ENCODE measurements at places on chromosomes 13 and 19. TPM values are rescaled to one million over a fixed set of nuclear protein-coding genes. Genes with fewer than 3 reads are reported as not detected.

The FZR1 gene
- total RNA-seq = 40.3 TPM

The NLRP9 gene
- not detected for total RNA-seq

The PLIN3 gene
- 16.1 TPM for total RNA-seq

The CD37 gene
- 189 TPM for total RNA-seq

The PRR22 gene
- 1.5 TPM for total RNA-seq

The ZNF837 gene
- total RNA-seq = 1.9 TPM

The GRK1 gene
- total RNA-seq = not detected

The IGFL4 gene
- total RNA-seq = not detected

- no peaks in the 10 kb centered on the region for H3K4me1 ChIP-seq
- H3K27me3 ChIP-seq = no peaks in the 10 kb centered on the region
Measured at GRCh38 chr13:53703371-53704080, 674.9 kb downstream of the OLFM4 start.

- no peaks in the 10 kb centered on the region for H3K36me3 ChIP-seq
- peak overlapping the region; percentile 73 for H3K4me3 ChIP-seq
- H3K27ac ChIP-seq = peak overlapping the region; percentile 61
- peaks cover 66% of the 10 kb centered on the region for H3K4me1 ChIP-seq
- DNase-seq = peak; percentile 88
- no peaks in the 10 kb centered on the region for H3K27me3 ChIP-seq
Measured at GRCh38 chr13:74287724-74288169, 153.5 kb upstream of the KLF12 start.

DNA sequence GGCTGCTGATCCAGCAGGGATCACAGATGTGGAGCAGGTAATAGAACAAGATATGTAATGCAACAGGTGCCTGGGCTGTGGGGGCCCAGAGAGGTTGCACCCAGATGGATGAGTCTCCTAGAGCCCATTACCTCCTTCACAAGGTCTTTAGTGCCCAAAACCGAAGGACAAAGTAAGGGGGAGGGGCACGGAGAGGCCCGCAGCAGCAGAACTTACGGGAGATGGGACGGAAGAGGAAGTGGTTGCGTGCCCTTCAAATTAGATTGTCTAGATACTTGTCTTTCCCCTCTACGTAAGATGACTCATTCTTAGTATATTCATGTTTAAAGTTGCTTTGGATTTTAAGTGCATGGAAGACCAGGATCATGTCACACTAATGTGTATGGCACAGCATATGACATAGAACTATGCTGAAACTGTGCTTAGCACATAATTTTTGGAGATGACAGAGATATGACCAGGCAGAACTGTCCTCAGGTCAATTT lies 5.7 kb upstream of the MRPS31 start:
- peaks cover 25% of the 10 kb centered on the region for H3K4me1 ChIP-seq
- DNase-seq = peak; percentile 88
- peak overlapping the region; percentile 99 for H3K27ac ChIP-seq
- no peaks in the 10 kb centered on the region for H3K36me3 ChIP-seq

GRCh38 chr19:33641956-33642498 lies 20.3 kb downstream of the CHST8 start:
- DNase-seq = no peak
- H3K4me1 ChIP-seq = no peaks in the 10 kb centered on the region
- no peaks in the 10 kb centered on the region for H3K36me3 ChIP-seq
- no peak overlapping the region for H3K4me3 ChIP-seq
- H3K27ac ChIP-seq = no peak overlapping the region

GRCh38 chr13:48233046-48233888 lies at the start of gene ITM2B:
ITM2B (plus strand) TSS chr13:48233206; CDS start chr13:48233361, 155 bp downstream.
- H3K27me3 ChIP-seq = no peaks in the 10 kb centered on the region
- DNase-seq = peak; percentile 70
- peak within 1 kb of the TSS; percentile 87 for H3K4me3 ChIP-seq
- peaks cover 60% of the 10 kb centered on the region for H3K4me1 ChIP-seq
- H3K36me3 ChIP-seq = peaks cover 2% of the 10 kb centered on the region

- no peak for DNase-seq
- no peaks in the 10 kb centered on the region for H3K27me3 ChIP-seq
- no peak overlapping the region for H3K27ac ChIP-seq
- no peaks in the 10 kb centered on the region for H3K36me3 ChIP-seq
- H3K4me1 ChIP-seq = no peaks in the 10 kb centered on the region
Measured at GRCh38 chr13:85590231-85590931, 208.8 kb downstream of the SLITRK6 start.

- DNase-seq = no peak
- H3K4me1 ChIP-seq = no peaks in the 10 kb centered on the region
- H3K4me3 ChIP-seq = no peak overlapping the region
- H3K36me3 ChIP-seq = no peaks in the 10 kb centered on the region
- H3K27me3 ChIP-seq = no peaks in the 10 kb centered on the region
- H3K27ac ChIP-seq = no peak overlapping the region
Measured at GRCh38 chr19:18626906-18627305, 9.9 kb upstream of the KLHL26 start.

DNA sequence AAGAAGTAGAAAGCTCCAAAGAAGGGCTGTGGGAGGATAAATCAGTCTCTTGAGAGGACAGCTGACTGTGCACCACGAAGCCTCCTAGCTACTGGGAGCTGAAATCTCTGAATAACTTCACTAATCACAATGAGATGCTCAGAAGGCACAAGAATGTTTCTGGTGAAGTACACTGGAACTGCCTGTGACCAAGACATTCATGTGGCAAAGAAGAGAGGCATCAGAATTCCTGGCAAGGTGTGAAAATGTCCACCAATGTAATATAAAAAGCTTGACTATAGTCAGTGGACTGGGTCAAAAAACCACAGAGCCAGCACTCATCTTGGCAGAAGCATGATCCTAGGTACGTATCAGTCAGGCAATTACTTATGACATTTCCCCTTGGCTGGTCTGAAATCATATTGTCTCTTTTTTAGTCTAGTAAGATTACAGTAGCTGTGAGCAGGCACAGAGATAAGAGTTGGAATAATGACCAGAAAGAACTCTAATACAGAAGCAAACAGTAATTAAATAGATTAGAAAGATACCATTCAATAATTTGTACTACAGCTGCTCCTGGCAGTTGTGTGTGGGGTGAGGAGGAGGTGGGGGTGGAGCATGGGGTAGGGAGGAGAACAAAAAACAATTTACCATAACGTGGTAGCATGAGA lies 434.7 kb downstream of the DIAPH3 start:
- no peaks in the 10 kb centered on the region for H3K36me3 ChIP-seq
- DNase-seq = no peak
- H3K27me3 ChIP-seq = peaks cover 5% of the 10 kb centered on the region

DNA sequence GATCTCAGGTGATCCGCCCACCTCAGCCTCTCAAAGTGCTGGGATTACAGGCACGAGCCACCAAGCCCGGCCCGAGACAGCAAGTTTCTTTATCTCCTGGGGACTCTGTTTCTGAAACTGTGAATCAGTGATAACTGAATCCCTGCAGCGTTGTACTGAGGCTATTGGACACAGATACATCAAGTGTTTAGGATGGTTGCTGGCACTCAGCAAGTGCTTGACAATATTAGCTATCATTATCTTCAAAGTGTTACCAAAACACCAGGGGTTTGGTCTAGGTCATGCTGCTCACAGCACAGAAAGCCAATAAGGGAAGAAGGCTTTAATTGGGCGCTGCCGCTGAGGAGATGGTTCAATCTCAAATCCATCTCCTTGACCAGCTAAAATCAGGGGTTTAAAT lies 20.5 kb upstream of the PNMA8C start:
- no peaks in the 10 kb centered on the region for H3K4me1 ChIP-seq
- DNase-seq = no peak
- H3K4me3 ChIP-seq = no peak overlapping the region
- H3K27ac ChIP-seq = no peak overlapping the region
- H3K36me3 ChIP-seq = no peaks in the 10 kb centered on the region

- H3K4me3 ChIP-seq = no peak overlapping the region
- H3K27me3 ChIP-seq = no peaks in the 10 kb centered on the region
- no peak overlapping the region for H3K27ac ChIP-seq
- no peaks in the 10 kb centered on the region for H3K4me1 ChIP-seq
- no peak for DNase-seq
- H3K36me3 ChIP-seq = no peaks in the 10 kb centered on the region
Measured at GRCh38 chr13:79782541-79783205, 301.7 kb downstream of the NDFIP2 start.

DNA sequence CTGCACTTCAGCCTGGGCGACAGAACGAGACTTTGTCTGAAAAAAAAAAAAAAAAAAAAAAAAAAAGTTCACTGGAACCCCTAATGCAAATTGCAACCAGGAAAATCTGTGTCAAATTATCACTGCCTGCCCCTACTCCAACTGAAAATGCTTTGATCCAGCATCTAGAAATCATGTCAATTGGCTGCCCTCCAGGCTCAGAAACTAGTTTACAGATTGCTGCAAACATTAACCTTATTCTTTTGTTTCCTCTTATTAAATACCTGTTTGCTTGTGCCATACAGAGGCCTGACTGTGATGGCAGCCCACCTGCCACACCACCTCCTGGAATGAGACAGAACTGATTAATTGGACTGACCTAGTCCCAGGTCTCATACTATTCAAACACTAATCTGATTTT lies 18.6 kb upstream of the AKT2 start:
- H3K27ac ChIP-seq = no peak overlapping the region
- no peak overlapping the region for H3K4me3 ChIP-seq
- DNase-seq = no peak
- no peaks in the 10 kb centered on the region for H3K36me3 ChIP-seq

DNA sequence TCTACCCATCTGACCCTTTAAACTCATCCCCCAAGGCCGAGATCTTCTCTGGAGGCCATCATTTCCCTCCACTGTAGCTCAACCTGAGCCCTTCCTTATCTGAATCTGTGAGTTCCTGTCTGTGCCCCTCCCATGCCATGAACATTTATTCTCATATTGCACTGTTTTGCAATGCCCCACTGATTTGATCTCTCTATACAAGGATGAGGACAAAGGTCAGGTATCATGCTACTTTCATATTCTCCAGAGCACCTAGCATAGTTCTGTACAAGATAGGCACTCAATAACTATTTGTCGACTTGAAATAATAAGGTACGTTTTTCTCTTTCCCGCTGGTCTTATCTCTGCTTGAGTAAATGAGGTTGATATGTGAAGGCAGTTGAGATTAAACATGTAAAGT lies 135.5 kb downstream of the KLF5 start:
- H3K4me3 ChIP-seq = no peak overlapping the region
- DNase-seq = no peak

DNA sequence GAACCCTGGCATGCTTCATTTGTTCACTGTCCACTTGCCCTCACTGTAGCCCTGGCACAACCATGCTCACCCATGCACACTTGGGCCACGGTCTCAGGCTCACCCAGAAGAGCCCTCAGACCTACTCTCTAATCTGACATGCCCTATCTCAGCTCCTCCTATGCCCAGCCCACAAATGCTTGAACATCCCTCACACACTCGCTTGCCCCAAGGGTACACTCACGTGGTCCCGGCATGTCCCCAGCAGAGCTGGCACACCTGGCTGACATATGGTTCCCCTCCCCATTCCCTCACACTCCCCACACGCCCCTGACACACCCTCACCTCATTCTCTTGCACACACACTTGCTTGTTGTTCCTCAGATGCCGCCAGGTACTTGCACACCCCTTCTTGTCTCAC lies 55.7 kb downstream of the MAP4K1 start:
- no peaks in the 10 kb centered on the region for H3K36me3 ChIP-seq
- no peak for DNase-seq
- H3K4me3 ChIP-seq = no peak overlapping the region

DNA sequence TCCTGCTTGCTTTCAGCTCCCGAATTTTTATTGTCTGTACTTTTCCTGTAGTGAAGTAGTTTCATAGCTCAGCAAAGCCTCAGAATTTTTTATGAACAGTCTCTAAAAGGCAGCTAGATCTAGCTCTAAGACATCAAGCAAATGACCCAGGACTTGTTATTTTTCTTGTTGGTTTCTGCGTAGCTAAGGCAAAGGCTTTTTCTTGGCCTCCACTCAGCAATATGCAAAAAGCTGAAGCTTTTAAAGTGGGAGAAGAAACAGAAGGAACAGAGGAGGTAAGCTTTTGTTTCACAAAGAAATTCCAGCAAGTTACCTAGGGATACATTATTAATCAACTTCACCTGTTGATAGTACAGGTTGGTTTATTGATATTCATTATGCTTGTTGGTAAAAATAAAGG lies 235.9 kb downstream of the PCDH20 start:
- no peak for DNase-seq
- H3K4me1 ChIP-seq = no peaks in the 10 kb centered on the region
- H3K27me3 ChIP-seq = no peaks in the 10 kb centered on the region
- no peaks in the 10 kb centered on the region for H3K36me3 ChIP-seq
- H3K4me3 ChIP-seq = no peak overlapping the region

GRCh38 chr19:43820098-43820883 lies 6.8 kb upstream of the ZNF283 start:
- H3K4me1 ChIP-seq = peaks cover 13% of the 10 kb centered on the region
- peak overlapping the region; percentile 61 for H3K27ac ChIP-seq
- H3K4me3 ChIP-seq = peak overlapping the region; percentile 78
- peaks cover 17% of the 10 kb centered on the region for H3K27me3 ChIP-seq

- H3K27me3 ChIP-seq = no peaks in the 10 kb centered on the region
- H3K4me1 ChIP-seq = peaks cover 3% of the 10 kb centered on the region
- peaks cover 10% of the 10 kb centered on the region for H3K36me3 ChIP-seq
- no peak overlapping the region for H3K4me3 ChIP-seq
Measured at GRCh38 chr13:48334534-48335127, 31.1 kb downstream of the RB1 start.

GRCh38 chr13:90605664-90606063 lies 741.8 kb upstream of the MIR17HG start:
- no peak for DNase-seq
- no peaks in the 10 kb centered on the region for H3K4me1 ChIP-seq
- no peak overlapping the region for H3K4me3 ChIP-seq

- H3K27me3 ChIP-seq = no peaks in the 10 kb centered on the region
- peak overlapping the region; percentile 66 for H3K27ac ChIP-seq
Measured at GRCh38 chr19:19443902-19444680, 38.6 kb downstream of the GATAD2A start.

DNA sequence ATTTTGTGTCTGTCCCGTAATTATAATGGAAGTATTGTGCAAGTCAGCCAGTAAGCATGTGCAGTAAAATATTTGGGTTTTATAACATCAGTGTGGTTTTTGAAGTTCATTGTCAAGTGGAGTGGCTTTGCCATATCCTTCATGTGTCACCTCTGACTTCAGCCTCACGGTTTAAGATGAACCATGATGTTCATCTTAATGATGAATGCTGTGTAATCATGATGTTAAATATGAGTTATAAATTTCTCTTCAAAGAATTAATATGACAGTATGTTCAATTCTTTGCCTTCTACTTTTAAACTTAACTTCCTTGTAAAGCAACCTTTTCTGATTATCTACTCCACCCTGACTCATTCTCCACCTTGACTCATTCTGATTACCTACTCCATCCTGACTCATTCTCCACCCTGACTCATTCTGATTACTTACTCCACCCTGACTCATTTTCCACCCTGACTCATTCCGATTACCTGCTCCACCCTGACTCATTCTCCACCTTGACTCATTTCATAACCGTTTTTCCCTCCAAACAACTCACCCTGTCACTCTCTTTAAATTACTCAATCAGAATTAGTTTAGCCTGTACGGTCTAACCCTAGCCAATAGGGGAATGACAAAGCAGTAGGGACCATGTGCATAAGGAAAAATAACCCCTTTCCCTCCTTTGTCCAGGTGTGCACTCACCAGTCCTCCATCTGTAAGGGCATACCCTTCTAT lies 50.3 kb upstream of the ANKRD10 start:
- peaks cover 16% of the 10 kb centered on the region for H3K4me1 ChIP-seq
- H3K36me3 ChIP-seq = peaks cover 26% of the 10 kb centered on the region
- H3K27me3 ChIP-seq = peaks cover 26% of the 10 kb centered on the region
- H3K27ac ChIP-seq = peak overlapping the region; percentile 75
